ENCODE measurements at places on chromosomes 1 and 21. TPM values are rescaled to one million over a fixed set of nuclear protein-coding genes. Genes with fewer than 3 reads are reported as not detected.
A peak's percentile ranks its signal among the peaks of the same experiment; 100 is the strongest.

Gene RORC
- not detected for total RNA-seq

Gene C1orf115
- total RNA-seq = 2.5 TPM

Gene REG4
- not detected for total RNA-seq

DNA sequence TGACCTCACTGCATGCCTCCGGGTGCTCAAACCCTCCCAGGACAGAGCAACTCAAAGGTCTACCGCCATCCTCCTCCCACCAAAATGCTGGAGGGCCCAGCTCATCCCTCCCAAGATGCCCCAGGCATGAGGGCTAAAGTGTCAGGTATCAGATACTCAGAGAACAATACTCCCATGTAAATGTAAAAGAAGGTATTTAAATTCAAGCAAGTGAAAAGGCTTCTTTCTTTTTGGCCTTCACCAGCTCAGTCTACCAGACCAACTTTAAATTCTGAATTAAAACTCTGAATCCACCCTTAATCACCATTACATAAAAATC lies 3.0 kb downstream of the PARP1 start:
- no peak for DNase-seq

DNA sequence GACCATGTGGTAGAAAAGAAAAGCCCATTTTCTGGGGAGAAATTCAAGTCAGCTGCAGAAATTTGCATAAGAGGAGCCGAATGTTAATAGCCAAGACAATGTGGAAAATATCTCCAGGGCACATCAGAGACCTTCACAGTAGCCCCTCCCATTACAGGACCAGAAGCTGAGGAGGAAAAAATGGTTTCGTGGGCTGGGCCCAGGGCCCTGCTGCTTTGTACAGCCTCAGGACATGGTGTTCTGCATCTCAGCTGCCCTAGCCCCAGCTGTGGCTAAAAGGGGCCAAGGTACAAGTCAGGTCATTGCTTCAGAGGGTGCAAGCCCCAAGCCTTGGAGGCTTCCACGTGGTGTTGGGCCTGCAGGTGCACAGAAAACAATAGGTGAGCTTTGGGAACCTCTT lies 108.3 kb downstream of the DMRTB1 start:
- DNase-seq = no peak

GRCh38 chr1:27552911-27553420 lies 51.0 kb downstream of the AHDC1 start:
- no peak for DNase-seq

DNA sequence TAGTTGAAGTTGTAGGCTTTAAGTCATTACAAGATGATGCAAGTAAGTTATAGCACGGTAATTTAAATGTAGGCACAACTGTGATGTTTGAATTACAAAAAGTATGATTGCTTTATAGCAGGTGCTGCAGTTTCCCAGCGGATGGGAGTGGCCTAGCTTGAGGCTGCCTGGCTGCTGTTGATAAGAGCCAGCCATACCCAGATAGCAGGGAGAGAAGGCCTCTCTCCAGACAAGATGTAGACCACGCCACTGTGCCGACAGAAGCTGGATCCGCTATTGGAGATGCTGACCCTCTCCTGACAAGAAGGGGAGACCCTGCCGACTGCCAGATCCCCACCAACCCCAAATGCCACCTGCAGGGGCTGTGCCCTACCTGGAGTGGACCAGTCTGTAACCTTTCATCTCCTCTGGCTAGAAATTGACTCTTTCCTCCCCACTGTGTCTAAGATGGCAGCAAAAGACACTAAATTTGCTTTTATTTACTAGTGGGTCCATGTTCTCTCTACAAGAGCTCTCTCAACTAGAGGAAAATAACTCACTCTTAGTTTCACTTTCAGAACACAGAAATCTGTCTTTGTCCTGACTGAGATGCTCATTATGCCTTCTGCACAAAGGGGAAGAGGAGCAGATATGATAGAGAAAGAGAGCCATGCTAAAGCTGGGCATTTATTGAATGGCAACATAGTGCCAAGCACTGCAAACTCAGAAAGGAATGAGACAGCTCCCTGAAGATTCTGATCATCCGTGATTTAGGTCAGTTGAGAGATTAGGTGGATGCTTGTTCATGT lies 127.9 kb downstream of the URB2 start:
- no peak for DNase-seq

- DNase-seq = peak; percentile 10
These were observed 108.9 kb downstream of the CAPN8 start for GRCh38 chr1:223556414-223557129.

DNA sequence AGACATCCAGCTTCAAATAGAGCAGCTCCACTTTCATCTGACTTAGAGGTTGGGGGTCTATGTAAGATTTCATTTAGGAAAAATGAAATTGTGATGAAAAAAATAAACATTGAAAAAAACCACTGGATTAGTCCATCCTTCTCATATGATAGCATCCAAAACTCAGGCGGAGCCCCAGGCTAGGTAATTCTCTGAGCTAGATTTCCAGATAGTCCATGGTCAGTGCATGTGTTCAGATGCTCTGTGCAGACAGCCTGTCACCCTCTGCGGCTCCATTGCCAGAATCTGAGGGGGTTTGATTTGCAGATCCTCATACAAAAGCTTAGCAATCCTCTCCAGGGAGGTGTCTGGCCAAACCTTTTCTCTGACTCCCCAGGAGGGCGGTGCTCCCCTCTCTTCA lies 49.2 kb downstream of the C8B start:
- no peak for DNase-seq

- DNase-seq = no peak
These were observed 709.4 kb downstream of the MATN1 start for GRCh38 chr1:30014031-30014430.

DNA sequence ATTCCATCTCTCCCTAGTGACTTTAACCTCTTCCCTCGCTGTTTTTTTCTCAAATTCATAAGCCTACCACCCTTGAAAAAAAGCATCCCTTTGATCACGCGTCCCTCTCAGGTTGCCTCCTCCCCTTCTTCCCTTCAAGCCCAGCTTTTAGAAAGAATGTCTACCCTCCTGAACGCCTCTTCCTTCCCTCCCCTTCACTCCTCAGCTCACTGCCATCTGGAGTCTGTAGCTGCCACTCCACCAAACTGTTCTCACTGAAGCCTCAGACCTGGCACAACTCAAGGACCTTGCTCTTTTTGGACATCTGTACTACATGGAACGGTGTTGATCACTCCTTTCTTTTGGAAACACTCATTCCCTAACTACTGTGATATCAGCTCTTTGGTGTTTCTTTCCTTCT lies 80.6 kb downstream of the SLC25A24 start:
- DNase-seq = no peak

Measured in SJSA1 (cell line).